ENCODE measurements at places on chromosomes 11 and 22. TPM values are rescaled to one million over a fixed set of nuclear protein-coding genes. Genes with fewer than 3 reads are reported as not detected.

DNA sequence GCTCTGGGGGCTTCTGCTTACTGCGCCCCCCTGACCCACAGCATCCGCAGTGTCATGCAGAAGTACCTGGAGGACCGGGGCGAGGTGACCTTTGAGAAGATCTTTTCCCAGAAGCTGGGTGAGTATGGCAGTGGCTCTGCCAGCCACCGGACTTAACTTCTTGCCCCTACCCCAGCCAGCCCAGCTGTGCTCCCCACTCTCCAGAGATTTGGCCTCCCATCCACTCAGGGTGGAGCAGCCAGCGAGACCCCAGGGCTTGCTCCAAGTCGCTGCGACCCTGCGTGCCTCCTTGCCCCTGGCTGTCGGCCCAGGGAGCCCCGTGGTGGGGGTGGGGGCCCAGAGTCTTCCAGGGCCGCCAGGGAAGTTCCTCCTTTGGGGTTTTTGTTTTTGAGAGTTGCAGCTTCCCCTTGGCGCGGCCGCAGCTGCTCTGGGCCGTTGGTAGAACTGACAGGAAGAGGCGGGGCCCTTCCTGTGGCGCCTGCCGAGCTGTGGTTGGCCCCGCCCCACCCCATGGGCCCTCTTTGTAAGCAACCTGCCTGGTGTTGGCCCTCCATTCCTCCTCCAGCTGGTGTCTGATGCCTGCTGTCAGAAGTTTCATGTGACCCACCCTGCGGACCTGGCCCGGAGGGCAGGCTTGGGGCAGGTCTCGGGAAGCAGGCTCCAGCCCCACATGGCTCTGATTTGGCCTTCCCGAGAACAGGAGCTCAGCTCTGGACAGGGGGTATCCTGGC, 11.1 kb downstream of the GRK2 start:
- peak; percentile 52 for DNase-seq

Gene SNRPD3
- 242 TPM for total RNA-seq

Gene YAP1
- 32.0 TPM for total RNA-seq

Gene C22orf15
- total RNA-seq: 1.4 TPM

Gene CD3E
- not detected for total RNA-seq

- DNase-seq: no peak
Observed at GRCh38 chr22:40385036-40385782, 14.8 kb downstream of the SGSM3 start.

- DNase-seq: no peak
Observed at GRCh38 chr22:30250661-30251267, 4.2 kb upstream of the LIF start.

- DNase-seq: no peak
Observed at GRCh38 chr11:39327302-39327701, 2132.2 kb downstream of the LRRC4C start.

- DNase-seq: no peak
Observed at GRCh38 chr11:86699040-86699791, 26.8 kb upstream of the ME3 start.
